ENCODE measurements at places on chromosomes 4 and X.
A peak's percentile ranks its signal among the peaks of the same experiment; 100 is the strongest.

GRCh38 chr4:67725132-67725531, 24.2 kb upstream of the UBA6 start:
- no peak for DNase-seq

- no peak for DNase-seq
Observed at GRCh38 chr4:8709050-8709728, 116.6 kb downstream of the CPZ start.

- DNase-seq = no peak
Observed at GRCh38 chr4:139988863-139989765, 164.9 kb downstream of the MAML3 start.

GRCh38 chr4:183129675-183130074, 30.6 kb downstream of the WWC2 start:
- no peak for DNase-seq

- DNase-seq = no peak
Observed at GRCh38 chr4:38107818-38108217, 147.6 kb downstream of the PTTG2 start.

- no peak for DNase-seq
Observed at GRCh38 chrX:50375481-50376267, 95.0 kb downstream of the DGKK start.

- no peak for DNase-seq
Observed at GRCh38 chr4:150106886-150107285, 28.6 kb downstream of the DCLK2 start.

DNA sequence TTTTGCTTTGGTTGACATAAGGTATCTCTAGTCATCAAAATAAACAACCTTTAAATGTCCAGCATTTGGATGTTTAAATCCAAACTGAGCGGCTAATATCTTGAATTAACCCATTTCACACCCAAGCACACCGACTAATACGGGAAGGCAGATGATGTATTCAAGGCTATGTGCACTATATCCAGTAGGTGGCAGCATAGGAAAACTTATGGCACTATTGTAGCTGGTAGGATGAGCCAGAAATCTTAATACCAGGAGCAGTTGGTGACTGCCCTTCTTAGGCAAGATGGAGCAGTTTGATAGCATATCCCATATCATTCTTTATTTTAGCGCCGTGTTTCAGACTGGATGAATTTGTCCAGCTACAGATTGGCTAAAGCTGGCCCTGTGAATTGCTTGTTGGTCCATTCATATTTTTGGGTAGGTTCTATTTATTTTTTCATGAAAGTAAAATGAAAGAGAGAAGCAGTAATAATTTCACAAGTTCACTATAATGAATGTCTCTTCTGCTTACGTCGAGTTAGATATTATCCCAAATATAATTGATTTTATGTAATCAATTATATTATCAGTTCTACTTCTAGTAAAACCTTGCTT, 24.4 kb downstream of the UCHL1 start:
- DNase-seq = no peak

DNA sequence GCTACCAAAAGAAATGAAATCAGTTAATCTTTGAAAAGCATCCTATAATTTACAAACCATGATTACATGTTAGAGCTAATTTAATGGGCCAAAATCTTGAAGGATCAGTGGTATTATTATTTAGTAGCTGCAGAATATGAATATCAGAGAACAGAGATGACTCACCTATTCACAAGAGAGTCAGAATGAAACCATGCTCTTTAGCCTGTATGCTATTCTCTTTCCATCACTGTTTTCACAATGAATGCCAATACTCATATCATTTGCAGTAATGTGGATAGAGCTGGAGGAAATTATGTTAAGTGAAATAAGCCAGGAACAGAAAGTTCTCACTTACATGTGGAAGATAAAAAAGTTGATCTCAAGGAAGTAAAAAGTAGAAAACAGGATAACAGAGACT, 414.1 kb downstream of the CENPC start:
- DNase-seq = no peak

GRCh38 chrX:80812176-80812575, 2.5 kb upstream of the BRWD3 start:
- DNase-seq = peak; percentile 49

DNA sequence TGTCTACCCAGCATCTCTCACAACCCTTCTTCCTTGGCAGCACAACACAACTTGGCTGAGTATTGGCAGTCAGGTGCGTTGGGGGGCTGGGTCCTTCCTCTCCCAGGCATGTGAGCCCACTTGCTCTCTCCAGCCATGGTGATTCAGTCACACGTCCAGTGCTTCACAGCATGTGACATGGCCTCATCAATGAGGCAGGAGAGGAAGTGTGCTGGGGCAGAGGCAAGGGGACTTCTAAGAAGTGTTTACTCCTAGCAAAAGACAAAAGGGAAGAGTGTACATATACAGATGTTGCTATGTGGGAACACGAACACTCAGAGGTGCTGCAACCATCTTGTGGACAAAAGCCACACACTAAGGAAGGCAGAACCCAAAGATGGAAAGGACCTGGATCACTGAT, 380.8 kb downstream of the FBXW7 start:
- DNase-seq = no peak

DNA sequence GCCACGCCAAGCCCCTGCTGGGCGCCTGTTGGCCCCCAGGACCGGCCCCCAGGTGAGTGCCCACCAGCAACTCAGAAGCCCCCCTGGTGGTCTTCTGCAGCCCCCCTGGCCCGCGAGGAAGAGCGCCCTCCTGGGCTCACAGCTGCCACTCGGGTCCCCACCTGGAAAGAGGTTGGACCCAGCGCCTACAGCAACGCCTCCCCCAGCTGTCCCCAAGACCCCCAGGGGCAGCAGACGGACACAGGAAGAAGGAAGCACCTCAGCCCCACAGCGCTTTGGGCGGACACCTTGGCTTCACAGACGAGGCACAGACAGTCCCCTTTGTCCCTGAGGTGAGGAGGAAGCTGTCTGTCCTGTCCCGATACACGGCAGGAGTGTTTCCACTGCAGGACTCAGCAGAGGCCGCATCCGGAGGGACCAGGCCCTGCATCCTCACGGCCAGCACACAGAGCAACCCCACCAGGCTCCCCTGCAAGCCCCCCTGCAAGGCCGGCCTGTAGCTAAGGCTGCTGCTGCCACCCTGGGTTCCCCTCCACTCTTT, 115.6 kb upstream of the NKX1-1 start:
- no peak for DNase-seq

- DNase-seq = no peak
Observed at GRCh38 chr4:140309124-140309870, 64.1 kb upstream of the SCOC start.

GRCh38 chr4:25938366-25938765, 24.3 kb downstream of the SMIM20 start:
- no peak for DNase-seq

Data from Right ventricle myocardium superior (tissue), 1 donor.